Activated CD4-positive, alpha-beta memory T cell treated with anti-CD3 and anti-CD28 coated beads, Interleukin-2, amount 10 ng/mL, durations not matched to agents 7 days and 5 days (primary cell): ENCODE measurements at places on chromosomes 6 and 20.

DNA sequence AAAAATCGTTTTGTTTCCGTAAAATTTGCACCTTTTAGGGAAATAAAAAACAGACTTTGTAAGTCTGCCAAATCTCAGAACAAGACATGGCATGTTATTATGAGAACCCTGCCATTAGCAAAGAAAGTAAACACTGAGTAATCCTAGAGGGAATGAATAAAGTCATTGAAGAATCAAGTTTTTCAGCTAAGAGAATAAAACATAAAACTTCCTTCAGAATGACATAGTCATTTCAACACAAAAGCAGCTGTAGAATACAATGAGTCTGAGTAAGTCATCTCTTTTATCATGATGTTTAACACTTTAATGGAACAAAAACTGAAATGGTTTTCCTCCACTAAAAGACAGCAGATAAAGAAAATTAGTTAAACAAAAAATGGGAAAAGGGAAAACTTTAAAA, 10.3 kb upstream of the DST start:
- no peaks in the 10 kb centered on the region for H3K4me1 ChIP-seq
- H3K27ac ChIP-seq, result no peak overlapping the region
- DNase-seq, result no peak
- H3K27me3 ChIP-seq, result peaks cover 2% of the 10 kb centered on the region
- H3K36me3 ChIP-seq, result no peaks in the 10 kb centered on the region

DNA sequence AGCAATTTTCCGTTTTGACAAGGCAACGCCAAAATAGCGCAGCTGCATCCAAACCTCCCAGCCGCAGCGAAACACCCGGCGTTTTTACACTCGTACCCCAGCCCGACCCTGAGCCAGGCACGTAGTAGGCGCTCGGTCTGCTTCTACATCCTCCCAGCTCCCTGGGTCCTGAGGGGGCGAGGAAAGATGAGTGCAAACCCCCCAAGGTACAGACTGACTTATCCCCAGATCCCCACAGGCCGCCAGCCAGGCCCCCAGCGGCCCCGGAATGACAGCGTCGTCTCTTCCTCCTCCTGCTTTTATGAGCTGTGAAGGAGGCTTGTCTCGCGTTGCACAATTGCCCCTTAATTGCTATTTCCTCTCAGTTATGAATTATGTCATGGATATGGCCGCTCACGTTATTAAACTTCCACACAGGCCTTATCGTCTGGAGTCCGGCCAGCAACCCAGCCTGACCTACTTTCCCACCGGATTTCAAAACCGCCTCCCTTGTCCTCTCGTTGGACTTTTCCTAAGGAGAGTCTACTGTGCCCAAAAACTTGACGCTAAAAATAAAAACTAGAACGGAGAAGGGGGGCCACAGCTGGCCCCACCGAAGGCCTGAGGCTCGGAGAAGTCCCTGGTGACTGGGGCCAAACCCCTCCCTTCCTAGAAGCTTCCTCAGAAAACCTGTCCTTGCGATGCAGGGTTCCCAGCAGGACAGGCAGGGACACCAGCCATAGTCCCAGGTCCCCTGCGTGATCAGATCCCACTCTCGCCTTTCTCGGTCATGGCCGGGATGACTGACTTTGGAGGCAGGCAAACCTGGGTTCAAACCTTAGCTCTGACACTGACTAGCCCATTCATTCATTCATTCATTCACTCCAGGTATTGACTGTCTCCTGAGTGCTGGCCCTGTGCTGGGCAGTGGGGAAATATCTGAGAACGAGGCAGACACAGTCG, 130.9 kb upstream of the PTPN1 start:
- H3K27me3 ChIP-seq, result peaks cover 6% of the 10 kb centered on the region
- no peaks in the 10 kb centered on the region for H3K36me3 ChIP-seq
- DNase-seq, result no peak
- no peak overlapping the region for H3K4me3 ChIP-seq
- H3K4me1 ChIP-seq, result peaks cover 62% of the 10 kb centered on the region
- H3K27ac ChIP-seq, result no peak overlapping the region

GRCh38 chr6:142412241-142412640, 110.4 kb downstream of the ADGRG6 start:
- H3K27ac ChIP-seq, result no peak overlapping the region
- H3K4me1 ChIP-seq, result peaks cover 2% of the 10 kb centered on the region
- no peak overlapping the region for H3K4me3 ChIP-seq
- peaks cover 14% of the 10 kb centered on the region for H3K27me3 ChIP-seq
- DNase-seq, result no peak

- H3K27ac ChIP-seq, result no peak overlapping the region
- no peaks in the 10 kb centered on the region for H3K27me3 ChIP-seq
- DNase-seq, result no peak
- no peaks in the 10 kb centered on the region for H3K4me1 ChIP-seq
Observed at GRCh38 chr6:133641104-133641503, 247.8 kb upstream of the TCF21 start.

DNA sequence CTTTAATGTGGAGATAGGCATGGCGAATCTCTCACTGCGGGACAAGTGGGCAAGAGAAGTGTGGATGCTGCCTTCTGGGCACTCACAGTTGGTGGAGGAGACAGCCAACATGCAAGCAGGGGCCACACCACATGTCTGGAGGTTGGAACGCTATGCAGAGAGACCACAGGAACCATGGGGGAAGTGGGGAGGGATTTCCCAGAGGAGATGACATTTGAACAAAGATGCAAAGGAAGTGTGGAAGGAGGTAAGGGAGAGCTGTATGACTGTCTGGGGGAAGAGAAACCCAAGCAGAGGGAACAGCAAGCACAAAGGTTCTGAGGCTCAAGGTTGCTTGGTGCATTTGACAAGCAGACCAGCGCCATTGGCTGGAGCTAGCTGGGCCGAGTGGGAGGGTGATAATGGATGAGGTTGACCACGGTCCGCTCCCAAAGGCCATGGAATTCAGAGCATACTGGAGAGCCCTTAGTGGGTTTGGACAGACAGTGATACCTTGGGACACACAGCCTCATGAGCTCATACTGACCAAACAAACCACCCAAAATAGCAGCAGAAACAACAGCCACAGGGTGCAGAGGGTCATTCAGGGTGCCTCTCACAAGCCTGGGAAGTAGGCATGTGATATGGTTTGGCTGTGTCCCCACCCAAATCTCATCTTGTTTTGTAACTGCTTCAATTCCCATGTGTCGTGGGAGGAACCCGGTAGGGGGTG, 7.6 kb upstream of the FAM110A start:
- peaks cover 21% of the 10 kb centered on the region for H3K4me1 ChIP-seq
- H3K4me3 ChIP-seq, result no peak overlapping the region
- H3K27me3 ChIP-seq, result no peaks in the 10 kb centered on the region
- no peak for DNase-seq
- no peak overlapping the region for H3K27ac ChIP-seq

- no peaks in the 10 kb centered on the region for H3K36me3 ChIP-seq
- H3K4me3 ChIP-seq, result no peak overlapping the region
- H3K27me3 ChIP-seq, result no peaks in the 10 kb centered on the region
- no peak overlapping the region for H3K27ac ChIP-seq
- H3K4me1 ChIP-seq, result no peaks in the 10 kb centered on the region
Observed at GRCh38 chr6:77011929-77012545, 451.3 kb downstream of the HTR1B start.

GRCh38 chr20:4728120-4728760, 6.5 kb downstream of the PRND start:
- H3K27me3 ChIP-seq, result peaks cover 15% of the 10 kb centered on the region
- H3K27ac ChIP-seq, result no peak overlapping the region
- no peak for DNase-seq
- H3K4me1 ChIP-seq, result peaks cover 12% of the 10 kb centered on the region
- H3K4me3 ChIP-seq, result no peak overlapping the region
- H3K36me3 ChIP-seq, result no peaks in the 10 kb centered on the region

DNA sequence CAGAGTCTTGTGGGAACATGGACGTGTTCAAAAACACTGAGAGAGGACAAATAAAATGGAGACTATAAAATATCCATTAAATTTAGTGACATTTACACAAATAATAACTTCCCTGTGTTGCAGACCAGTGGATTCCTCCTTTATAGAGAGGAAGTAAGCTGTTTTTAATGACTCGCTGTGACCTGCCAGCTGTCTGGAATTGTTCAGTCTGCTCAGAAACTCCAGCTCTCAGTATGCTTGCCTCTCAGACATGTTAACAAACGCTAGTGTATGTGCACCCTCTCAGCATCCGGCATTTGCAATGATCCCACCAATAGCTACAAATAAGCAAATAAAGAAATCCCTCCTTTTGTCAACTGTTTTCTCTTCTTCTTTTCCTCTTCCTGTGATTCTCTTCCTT, 158.0 kb upstream of the TCF21 start:
- H3K27me3 ChIP-seq, result no peaks in the 10 kb centered on the region
- no peaks in the 10 kb centered on the region for H3K4me1 ChIP-seq
- H3K27ac ChIP-seq, result no peak overlapping the region
- no peaks in the 10 kb centered on the region for H3K36me3 ChIP-seq
- no peak overlapping the region for H3K4me3 ChIP-seq

- DNase-seq, result no peak
- no peaks in the 10 kb centered on the region for H3K36me3 ChIP-seq
- no peak overlapping the region for H3K27ac ChIP-seq
- H3K4me3 ChIP-seq, result no peak overlapping the region
- no peaks in the 10 kb centered on the region for H3K27me3 ChIP-seq
- H3K4me1 ChIP-seq, result peaks cover 9% of the 10 kb centered on the region
Observed at GRCh38 chr20:53162251-53162835, 190.2 kb downstream of the TSHZ2 start.

GRCh38 chr6:10411131-10411970, 3.5 kb downstream of the TFAP2A start:
- peak overlapping the region; percentile 85 for H3K4me3 ChIP-seq
- H3K36me3 ChIP-seq, result peaks cover 34% of the 10 kb centered on the region
- peaks cover 89% of the 10 kb centered on the region for H3K27me3 ChIP-seq

DNA sequence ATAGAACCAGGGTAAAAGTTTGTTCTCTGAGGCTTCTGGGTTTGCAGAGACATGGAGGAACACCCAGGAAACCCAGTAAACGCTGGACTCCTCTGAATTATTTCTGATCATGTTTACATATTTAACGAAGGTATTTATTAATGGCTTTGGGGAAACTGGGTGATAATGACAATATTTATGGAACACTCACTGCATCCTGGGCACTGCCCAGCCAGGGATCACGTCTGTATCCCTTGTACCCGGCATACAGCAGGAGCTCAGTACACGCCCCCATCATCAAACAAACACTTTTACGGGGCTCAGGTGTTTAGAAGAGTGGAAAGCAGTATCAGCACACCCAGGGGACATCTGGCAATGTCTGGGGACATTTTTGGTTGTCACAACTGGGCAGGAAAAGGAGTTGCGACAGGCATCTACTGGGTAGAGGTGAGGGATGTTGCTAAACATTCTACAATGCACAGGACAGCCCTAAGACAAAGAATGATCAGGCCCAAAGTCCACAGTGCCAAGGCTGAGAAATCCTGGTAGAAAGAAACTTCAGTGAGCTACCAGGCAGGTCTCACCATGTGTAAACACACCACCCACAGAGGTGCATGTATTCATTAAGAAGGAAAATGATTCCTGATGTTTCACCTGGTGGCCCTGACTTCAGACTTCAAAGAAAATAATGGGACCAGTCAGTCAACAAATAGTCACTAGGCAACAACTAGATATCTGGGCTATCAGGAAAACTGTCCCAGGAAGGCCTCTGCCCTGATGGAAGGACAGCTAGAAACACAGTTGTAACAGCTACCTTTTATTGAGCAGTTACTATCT, 35.3 kb downstream of the ZMYND8 start:
- H3K36me3 ChIP-seq, result peaks cover 26% of the 10 kb centered on the region
- no peak overlapping the region for H3K4me3 ChIP-seq
- H3K27ac ChIP-seq, result no peak overlapping the region
- no peak for DNase-seq

GRCh38 chr6:56292505-56293181, 45.3 kb upstream of the COL21A1 start:
- H3K27me3 ChIP-seq, result no peaks in the 10 kb centered on the region
- no peaks in the 10 kb centered on the region for H3K36me3 ChIP-seq
- no peaks in the 10 kb centered on the region for H3K4me1 ChIP-seq
- no peak overlapping the region for H3K4me3 ChIP-seq
- H3K27ac ChIP-seq, result no peak overlapping the region

GRCh38 chr6:41294214-41294872, 7.9 kb upstream of the TREM1 start:
- peaks cover 14% of the 10 kb centered on the region for H3K36me3 ChIP-seq
- no peak overlapping the region for H3K27ac ChIP-seq
- H3K4me3 ChIP-seq, result no peak overlapping the region
- H3K4me1 ChIP-seq, result peaks cover 25% of the 10 kb centered on the region
- no peak for DNase-seq

GRCh38 chr6:18088419-18089296, 33.8 kb downstream of the NHLRC1 start:
- no peak for DNase-seq
- no peak overlapping the region for H3K4me3 ChIP-seq
- H3K27ac ChIP-seq, result no peak overlapping the region
- no peaks in the 10 kb centered on the region for H3K4me1 ChIP-seq

- H3K36me3 ChIP-seq, result peaks cover 3% of the 10 kb centered on the region
- no peak overlapping the region for H3K27ac ChIP-seq
- peaks cover 19% of the 10 kb centered on the region for H3K4me1 ChIP-seq
- H3K27me3 ChIP-seq, result no peaks in the 10 kb centered on the region
- DNase-seq, result no peak
Observed at GRCh38 chr6:169583886-169584541, 117.8 kb downstream of the WDR27 start.

DNA sequence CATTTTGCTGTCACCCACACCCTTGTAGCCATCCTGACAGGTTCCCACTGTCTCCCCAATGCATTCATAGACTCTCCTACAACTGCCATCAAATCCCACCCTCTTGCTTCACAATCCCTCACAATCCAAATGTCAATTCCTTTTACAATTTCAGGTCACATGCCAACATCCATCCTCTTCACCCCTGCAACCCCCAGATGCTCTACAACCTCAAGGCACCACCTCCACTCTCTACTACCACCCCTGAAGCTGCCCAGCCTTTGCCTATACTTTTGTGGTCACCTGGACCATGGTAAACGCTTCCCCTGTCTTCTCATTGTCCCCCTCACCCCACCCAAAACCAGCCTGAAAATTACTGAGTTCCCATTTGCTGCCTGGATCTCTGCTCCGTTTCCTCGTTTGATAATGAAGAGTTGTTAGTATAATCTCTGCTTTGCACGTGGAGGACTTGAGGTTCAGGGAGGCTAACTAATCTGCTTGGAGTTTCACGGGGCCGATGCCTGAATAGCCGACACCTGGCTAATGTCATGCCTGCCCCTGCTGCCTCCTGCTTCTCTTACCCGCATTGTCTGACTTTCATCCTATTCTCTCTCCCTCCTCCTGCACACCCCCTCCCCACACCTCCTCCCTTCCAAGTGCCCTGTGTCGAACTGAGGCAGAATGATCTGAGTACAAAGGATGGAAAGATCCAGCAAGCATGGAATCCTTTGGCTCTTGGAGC, 82.4 kb upstream of the TOX2 start:
- H3K36me3 ChIP-seq, result no peaks in the 10 kb centered on the region
- H3K27me3 ChIP-seq, result peaks cover 23% of the 10 kb centered on the region
- H3K4me3 ChIP-seq, result no peak overlapping the region
- no peaks in the 10 kb centered on the region for H3K4me1 ChIP-seq
- no peak overlapping the region for H3K27ac ChIP-seq

- H3K4me1 ChIP-seq, result peaks cover 23% of the 10 kb centered on the region
- peaks cover 7% of the 10 kb centered on the region for H3K36me3 ChIP-seq
- no peak overlapping the region for H3K4me3 ChIP-seq
- no peak for DNase-seq
- H3K27ac ChIP-seq, result no peak overlapping the region
Observed at GRCh38 chr6:4912559-4912958, 91.3 kb downstream of the RPP40 start.

- H3K27ac ChIP-seq, result no peak overlapping the region
- peaks cover 67% of the 10 kb centered on the region for H3K27me3 ChIP-seq
- H3K36me3 ChIP-seq, result no peaks in the 10 kb centered on the region
- H3K4me3 ChIP-seq, result peak overlapping the region; percentile 51
- H3K4me1 ChIP-seq, result peaks cover 14% of the 10 kb centered on the region
Observed at GRCh38 chr6:150144294-150144868, 1.5 kb downstream of the PPP1R14C start.
